Fibroblast of skin of left biceps (primary cell): ENCODE measurements at places on chromosomes 4 and X.

DNA sequence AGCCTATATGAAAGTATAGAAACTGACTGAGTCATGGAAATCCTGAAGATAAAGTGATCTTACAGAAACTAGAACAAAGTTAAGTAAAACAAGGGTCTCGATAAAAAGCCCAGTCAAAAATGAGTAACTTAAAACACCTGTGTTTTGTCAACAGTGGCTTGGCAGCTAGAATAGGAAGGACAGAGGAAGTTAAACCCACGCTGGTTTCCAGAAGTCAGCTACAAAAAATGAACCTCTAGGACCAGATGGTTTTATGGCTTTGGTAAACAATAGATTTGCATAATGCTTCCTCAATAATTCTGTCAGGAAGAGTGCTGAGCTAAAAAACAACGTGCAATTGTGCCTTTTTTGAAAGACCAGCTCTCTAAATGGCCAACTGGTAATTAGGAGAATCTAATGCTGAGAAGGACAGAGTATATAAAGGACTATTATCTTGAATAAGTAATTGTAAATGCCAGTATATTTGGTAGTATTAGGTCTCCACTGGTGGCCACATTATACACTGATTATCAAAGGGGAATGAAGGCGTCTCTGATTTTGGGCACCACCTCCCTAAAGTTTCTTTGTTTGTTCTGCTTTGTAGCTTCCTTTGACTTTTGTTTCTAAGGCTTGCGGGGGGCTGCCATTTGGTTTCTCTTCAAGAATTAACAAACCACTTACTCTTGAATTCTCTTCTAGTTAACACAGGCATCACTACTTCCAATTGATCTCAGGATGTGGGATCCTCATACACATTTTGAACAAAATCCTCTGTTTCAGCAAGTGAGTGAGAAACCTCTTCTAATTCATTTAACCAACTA, 72.2 kb upstream of the PPP3CA start:
- DNase-seq = no peak

DNA sequence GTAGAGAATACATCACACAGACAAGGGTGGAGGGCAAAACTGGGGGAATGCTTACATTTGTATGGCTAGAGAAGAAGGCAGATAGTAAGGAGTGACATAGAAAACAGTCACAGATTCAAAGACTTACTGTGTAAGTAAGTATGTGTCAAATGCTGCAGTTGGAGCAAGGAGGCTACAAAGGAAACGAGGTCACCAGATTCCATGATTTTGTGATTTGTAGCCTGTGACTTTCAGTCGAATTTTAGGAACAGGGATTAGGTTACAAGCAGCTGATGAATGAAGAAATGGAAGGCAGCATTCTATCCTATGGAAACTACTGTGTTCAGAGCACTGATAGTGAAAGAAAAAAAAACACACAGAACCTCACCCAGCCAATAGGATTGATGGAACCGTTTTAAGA, 407.9 kb downstream of the IL15 start:
- DNase-seq = no peak

DNA sequence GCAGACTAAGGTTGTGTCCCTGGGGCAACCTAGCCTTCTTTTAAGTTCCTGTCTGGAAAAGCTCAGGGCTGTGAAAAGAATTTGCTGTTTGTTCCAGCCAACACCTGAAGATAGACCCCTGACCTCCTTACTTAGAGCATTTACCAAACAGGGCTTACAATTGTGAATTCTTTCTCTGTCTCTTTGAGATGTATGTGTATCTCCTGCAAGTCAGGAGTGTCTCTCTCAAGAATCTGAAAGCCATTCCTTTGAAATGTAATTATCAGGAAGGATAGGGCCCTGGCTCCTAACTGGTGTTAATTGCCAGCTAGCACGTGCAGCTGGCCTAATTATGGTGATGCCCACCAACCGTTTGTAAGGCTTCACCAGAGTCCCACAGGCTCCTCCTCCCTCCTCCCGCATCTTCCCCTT, 18.2 kb downstream of the CCNG2 start:
- no peak for DNase-seq

DNA sequence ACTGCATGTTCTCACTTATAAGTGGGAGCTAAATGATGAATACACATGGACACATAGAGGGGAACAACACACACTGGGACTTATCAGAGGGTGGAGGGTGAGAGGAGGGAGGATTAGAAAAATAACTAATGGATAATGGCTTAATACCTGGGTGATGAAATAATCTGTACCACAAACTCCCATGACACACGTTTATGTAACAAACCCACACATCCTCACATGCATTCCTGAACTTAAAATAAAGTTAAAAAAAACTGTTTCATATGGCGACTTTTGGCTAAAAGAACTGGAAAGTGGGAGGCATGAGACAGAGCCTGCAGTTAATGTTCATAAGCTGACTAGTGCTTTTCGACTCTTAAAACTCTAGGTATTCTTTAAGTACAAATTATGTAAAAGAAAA, 98.9 kb upstream of the NPFFR2 start:
- no peak for DNase-seq

GRCh38 chrX:151570561-151570960, 7.1 kb downstream of the PASD1 start:
- DNase-seq = no peak

- DNase-seq = no peak
Observed at GRCh38 chrX:66042307-66043077, 2.6 kb upstream of the VSIG4 start.

- DNase-seq = no peak
Observed at GRCh38 chrX:104565791-104566680, at the start of gene IL1RAPL2. Gene IL1RAPL2 (plus strand): TSS chrX:104566199.

DNA sequence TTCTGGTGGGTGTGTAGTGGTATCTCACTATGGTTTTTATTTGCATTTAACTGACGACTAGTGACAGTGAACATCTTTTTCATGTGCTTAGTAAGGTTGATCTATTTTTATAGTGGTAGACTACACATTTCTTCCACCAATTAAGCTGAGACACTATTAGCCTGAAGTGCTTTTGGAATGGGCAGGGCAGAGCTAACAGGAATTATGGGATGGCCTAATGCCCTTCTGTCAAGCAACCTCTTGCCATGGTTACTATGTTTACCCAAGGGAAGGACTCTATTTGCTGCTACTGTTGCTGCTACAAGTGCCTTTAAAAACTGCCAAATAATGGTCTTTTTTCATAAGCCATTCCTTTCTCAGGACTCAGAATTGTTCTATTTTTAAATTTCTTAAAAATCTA, 676.7 kb upstream of the ACTRT1 start:
- DNase-seq = no peak

DNA sequence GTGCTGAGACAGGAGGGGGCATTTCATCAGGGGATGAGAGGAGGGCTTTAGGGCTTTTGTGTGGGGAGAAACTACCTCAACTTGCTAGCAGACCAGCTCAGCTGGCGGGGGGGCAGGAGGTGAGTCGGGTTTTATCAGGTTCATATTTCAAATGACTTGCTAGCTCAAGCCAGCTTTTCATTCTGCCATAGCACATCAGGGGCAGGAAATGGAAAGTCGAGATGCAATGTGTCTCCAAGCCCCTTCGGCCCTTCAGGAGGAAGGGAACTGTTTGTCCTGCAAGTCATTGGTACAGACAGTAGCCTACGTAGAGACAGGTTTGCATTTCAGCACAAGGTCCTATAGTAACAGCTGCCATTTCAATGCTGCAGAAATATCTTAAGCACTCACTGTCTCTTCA, 194.1 kb downstream of the PTTG2 start:
- DNase-seq = no peak

DNA sequence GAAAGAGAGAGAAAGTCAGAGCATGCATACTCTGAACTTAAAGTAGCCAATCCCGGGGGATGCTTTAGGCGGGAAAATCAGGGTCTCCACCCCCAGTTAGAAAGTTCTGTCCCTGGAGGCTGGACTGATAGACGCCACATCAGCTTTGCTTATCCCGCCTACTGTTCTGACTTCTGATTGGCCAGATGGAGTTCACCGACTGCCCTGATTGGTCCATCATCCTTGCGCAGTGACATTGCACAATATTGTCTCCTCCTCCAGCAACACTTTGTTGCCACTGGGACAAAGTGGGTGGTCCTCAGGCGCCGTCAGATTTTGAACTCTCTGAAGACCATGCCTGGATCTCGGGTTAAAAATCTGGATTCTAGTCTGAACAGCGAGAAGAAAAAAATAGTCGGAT, 50.3 kb downstream of the SSX3 start:
- DNase-seq = no peak

DNA sequence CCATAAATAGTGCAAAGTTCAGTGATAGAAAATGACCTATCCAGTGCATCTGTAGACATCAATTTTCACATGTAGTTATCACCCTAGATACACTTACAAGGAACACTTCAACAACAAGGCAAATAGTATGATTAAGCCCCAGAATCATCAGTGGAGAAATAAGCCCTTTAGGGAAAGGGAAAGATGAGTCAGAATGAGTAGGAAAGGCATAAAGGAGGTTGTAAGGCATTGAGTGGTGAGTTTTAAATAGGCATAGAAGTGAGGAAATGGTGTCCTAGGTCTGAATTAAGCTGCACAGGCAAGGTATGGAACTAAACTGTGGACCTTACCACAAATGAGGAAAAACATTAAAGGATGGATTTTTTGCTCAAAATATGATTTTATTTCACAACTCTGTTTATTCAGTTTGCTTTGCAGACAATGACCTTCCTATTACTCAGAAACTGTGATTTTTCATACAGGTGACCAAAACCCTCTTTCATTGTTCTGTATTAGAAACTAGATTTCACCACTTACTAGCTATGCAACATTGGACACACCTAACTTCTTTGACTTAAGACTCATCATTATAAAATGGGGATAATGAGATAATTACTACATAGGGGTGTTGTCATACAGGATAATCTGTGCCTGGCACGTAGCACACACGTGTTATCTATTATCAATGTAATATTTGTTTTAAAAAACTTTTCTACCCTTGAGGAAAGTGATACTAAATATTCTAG, 57.0 kb upstream of the MAP9 start:
- no peak for DNase-seq

- DNase-seq = no peak
Observed at GRCh38 chrX:152136312-152136711, 2.1 kb downstream of the MAGEA10 start.

DNA sequence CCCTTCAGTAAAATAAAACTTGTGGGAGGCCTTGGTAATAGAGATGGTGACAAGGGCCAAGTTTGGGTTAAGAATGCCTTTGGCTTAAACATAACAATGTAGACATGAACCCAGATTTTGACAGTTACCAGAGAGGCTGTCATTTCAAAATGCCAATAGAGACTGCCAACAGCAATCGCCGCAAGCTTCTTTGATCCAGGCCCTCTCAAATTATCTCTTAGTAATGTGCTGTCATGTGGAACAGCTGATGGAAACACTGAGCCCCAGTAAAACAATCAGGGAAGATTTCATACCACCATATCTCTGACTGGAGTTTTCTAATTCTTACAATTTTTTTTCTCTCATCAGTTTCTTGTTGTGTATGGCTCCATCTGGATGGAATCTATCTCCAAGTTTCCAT, 80.5 kb downstream of the ZNF330 start:
- DNase-seq = no peak

GRCh38 chrX:51899741-51900140, 6.3 kb downstream of the MAGED1 start:
- peak; percentile 25 for DNase-seq

DNA sequence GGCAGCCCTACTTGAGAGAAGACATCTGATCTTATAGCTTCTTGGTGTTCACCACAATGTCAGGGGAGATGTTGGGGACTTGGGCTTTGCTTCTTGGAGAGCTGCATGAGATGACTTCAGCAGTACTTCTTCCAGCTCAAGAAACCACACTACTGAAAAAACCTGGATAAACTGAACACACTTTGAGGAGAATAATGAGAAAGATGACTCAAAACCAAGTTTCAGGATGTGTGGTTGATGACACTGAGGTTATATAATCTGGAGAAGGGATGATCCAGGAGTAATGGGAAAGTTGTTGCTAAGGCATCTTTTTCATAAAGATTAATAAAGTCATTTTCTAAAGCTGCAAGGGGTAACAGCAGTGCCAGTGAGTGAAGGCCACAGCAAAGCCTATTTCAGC, 58.4 kb upstream of the PNPLA4 start:
- no peak for DNase-seq

GRCh38 chr4:108051343-108051742, 61.7 kb downstream of the HADH start:
- peak; percentile 33 for DNase-seq

GRCh38 chrX:9291629-9292028, 173.2 kb upstream of the TBL1X start:
- DNase-seq = no peak

- peak; percentile 9 for DNase-seq
Observed at GRCh38 chr4:106541253-106541652, 172.7 kb upstream of the GIMD1 start.

- DNase-seq = no peak
Observed at GRCh38 chr4:174856926-174857800, 28.1 kb upstream of the GLRA3 start.

DNA sequence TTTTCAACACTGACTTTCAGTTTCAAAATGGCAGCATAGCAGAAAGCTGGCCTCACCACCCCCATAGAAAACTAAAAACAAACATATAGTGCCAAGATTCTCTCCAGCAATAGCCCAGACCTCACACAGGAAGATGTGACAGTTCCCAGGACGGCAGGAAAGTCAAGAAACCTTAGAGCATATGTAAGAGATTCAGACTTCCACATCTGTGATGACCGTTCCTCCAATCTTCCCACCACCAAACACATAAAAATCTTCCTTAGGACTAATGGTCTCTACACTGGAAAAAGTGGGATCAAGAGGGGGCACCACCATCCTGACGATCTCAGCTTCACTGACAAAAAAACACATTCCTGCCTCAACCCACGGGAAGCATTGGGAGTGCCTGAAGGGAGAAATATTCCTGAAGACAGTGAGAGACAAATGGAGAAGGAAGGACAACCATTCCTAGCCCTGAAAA, 134.1 kb upstream of the CPXCR1 start:
- DNase-seq = no peak

DNA sequence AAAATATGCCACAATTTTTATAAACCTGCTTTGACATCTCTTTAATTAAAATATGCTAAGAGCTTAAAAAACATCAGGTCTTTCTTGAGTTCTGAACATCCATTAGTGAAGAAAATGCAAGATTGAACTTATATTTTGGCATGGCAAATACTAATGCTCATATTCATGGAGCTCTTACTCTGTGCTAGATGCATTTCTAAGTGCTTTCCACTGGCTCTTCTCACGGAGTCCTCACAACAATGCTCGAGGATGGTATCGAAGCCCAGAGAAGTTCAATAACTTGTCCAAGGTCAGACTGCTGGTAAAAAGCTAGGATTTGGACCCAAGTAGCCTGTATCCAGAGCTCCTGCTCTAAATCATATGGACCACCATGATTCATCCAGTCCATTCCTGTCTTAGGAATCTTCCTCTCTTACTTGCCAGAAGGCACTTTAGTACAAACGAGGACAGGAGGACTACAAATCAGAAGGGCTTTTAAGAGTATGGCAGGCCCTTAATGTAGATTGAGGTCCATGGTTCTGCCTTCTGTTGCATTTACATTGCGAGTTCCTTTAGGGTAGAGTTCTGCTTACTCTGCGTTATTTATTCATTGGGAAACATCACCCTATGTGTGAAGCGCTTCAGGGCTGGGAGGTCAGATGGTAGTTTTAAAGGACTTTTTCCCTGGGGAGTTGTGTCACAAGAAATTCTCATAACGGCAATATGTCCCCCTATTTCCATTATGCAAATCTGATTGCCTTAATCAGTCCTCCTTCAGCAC, 199.2 kb downstream of the RASL11B start:
- DNase-seq = no peak

- no peak for DNase-seq
Observed at GRCh38 chr4:11589676-11590075, 161.0 kb upstream of the HS3ST1 start.
